ENCODE measurements at places on chromosomes 16 and 17. TPM values are rescaled to one million over a fixed set of nuclear protein-coding genes. Genes with fewer than 3 reads are reported as not detected.
A peak's percentile ranks its signal among the peaks of the same experiment; 100 is the strongest.

GRCh38 chr16:70730944-70731343 lies 45.1 kb upstream of the MTSS2 start:
- H3K4me3 ChIP-seq, result no peak overlapping the region
- peaks cover 16% of the 10 kb centered on the region for H3K4me1 ChIP-seq
- H3K36me3 ChIP-seq, result no peaks in the 10 kb centered on the region
- H3K27me3 ChIP-seq, result no peaks in the 10 kb centered on the region
- no peak overlapping the region for H3K27ac ChIP-seq

- DNase-seq, result no peak
- no peaks in the 10 kb centered on the region for H3K4me1 ChIP-seq
- no peaks in the 10 kb centered on the region for H3K36me3 ChIP-seq
- H3K4me3 ChIP-seq, result no peak overlapping the region
Observed at GRCh38 chr16:78552106-78552675, 452.7 kb downstream of the WWOX start.

- no peaks in the 10 kb centered on the region for H3K27me3 ChIP-seq
- H3K4me1 ChIP-seq, result no peaks in the 10 kb centered on the region
- H3K4me3 ChIP-seq, result no peak overlapping the region
Observed at GRCh38 chr16:84446596-84447392, 57.7 kb downstream of the MEAK7 start.

DNA sequence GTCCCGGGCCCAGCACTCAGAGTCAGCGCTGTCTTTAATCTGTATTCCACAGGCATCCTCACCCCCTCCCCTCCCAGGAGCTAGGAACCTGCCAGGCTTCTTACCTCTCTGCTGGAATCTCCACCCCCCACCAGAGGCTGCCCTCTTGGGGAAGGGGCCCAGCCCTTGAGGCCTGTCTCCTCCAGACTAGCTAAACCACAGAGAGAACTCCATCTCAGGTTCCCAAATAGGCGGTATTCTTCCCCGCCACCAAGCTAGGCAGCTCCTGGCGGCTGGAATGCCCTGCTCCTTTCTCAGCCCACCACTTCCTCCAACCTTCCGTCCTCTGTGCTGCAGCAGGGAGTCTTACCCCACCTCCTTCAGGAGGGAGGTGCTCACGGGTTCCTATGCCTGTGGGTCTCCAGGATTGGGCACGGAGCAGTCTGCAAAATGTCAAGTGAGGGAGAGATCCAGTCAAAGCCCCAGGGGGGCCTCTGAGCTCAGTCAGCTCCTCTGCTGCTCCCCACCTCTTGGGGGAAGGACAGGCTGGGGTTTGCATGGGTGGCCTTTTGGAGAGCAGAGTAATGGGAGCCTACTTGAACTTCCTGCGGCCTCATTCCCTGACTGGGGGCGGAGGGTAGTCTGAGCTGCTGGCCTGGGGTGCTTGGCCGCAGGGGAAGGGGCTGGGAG lies 55.7 kb downstream of the SREBF1 start:
- H3K4me1 ChIP-seq, result peaks cover 32% of the 10 kb centered on the region
- peak overlapping the region; percentile 50 for H3K4me3 ChIP-seq
- no peaks in the 10 kb centered on the region for H3K36me3 ChIP-seq
- H3K27ac ChIP-seq, result peak overlapping the region; percentile 56
- DNase-seq, result peak; percentile 72

DNA sequence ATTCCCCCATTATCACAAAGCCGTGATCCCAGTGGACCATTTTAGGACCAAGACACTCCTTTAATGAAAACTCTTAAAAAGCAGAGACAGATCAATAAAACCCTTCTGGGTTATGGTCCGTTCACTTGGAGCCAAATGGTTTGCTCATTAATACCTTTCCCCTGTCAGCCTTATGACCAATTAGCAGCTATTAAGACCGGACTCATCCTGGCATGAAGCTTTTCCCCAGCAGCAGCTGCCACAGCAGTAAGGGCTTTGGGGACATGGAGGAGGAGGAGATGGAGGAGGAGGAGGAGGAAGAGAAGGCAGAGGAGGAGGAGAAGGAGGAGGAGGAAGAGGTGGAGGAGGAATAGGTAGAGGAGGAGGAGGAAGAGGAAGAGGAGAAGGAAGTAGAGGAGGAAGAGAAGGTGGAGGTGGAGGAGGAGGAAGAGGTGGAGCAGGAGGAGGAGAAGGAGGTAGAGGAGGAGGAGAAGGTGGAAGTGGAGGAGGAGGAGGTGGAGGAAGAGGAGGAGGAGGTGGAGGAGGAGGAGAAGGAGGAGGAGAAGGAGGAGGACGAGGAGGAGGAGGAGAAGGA lies 50.1 kb upstream of the IRX3 start:
- H3K36me3 ChIP-seq, result no peaks in the 10 kb centered on the region
- no peak overlapping the region for H3K27ac ChIP-seq
- H3K27me3 ChIP-seq, result no peaks in the 10 kb centered on the region
- H3K4me1 ChIP-seq, result no peaks in the 10 kb centered on the region
- H3K4me3 ChIP-seq, result no peak overlapping the region

GRCh38 chr17:45828582-45829133 lies 16.0 kb upstream of the SPPL2C start:
- DNase-seq, result no peak
- no peak overlapping the region for H3K27ac ChIP-seq
- no peaks in the 10 kb centered on the region for H3K36me3 ChIP-seq
- no peaks in the 10 kb centered on the region for H3K4me1 ChIP-seq
- no peak overlapping the region for H3K4me3 ChIP-seq

DNA sequence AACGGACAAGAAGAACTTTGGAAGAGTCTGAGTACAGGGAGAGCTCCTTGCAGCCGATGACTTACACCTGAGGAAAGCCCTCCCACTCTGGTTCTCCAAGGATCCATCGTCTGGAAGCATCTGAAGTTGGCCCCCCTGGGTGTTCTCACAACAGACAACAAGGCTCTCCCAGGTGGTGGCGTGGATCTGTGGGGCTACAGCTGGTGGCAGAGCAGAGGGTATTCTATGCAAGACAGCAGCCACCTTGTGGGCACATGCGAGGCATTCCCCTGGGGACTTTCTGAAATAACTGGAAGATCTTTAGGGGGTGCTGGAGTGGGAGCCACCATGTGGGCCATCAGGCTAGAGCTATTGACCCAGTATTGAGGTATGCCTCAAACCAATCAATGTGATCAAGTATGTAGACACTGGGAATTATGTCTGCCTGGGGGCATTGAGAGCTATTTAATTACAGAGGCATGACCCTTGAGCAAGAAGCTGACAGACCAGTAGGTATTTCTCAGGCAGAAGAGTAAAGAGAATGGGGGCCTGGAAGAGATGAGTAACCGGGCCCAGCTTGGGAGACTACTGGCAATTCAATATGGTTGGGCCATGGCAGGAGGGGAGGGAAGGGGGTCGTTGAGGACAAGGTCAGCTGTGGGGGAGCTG lies 6.9 kb upstream of the KRT19 start:
- peaks cover 1% of the 10 kb centered on the region for H3K4me1 ChIP-seq
- no peaks in the 10 kb centered on the region for H3K36me3 ChIP-seq

- no peaks in the 10 kb centered on the region for H3K27me3 ChIP-seq
- H3K27ac ChIP-seq, result no peak overlapping the region
- H3K36me3 ChIP-seq, result no peaks in the 10 kb centered on the region
- DNase-seq, result no peak
- no peaks in the 10 kb centered on the region for H3K4me1 ChIP-seq
Observed at GRCh38 chr16:29028457-29029167, 43.8 kb downstream of the LAT start.

DNA sequence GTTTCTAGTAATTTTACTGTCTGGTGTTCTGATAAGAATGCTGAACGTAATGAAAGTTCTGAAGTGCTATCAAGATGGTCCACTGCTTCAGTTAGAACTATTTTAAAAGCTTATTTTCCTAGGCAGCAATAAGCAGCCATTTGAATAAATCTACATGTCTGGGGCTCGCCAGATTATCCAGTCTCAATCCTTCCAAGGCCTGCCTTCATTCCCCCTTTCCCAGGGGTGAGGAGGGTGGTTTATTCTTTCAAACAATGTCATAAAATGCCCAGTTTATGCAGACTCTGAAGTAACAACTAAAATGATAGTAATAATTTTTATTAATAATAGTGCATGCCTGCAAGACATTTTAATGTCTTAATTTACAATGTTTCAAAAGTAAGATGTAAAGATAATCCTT lies 2.4 kb downstream of the CDH11 start:
- no peak overlapping the region for H3K27ac ChIP-seq
- peak overlapping the region; percentile 59 for H3K4me3 ChIP-seq
- H3K4me1 ChIP-seq, result peaks cover 5% of the 10 kb centered on the region
- no peaks in the 10 kb centered on the region for H3K27me3 ChIP-seq
- H3K36me3 ChIP-seq, result no peaks in the 10 kb centered on the region
- DNase-seq, result no peak

DNA sequence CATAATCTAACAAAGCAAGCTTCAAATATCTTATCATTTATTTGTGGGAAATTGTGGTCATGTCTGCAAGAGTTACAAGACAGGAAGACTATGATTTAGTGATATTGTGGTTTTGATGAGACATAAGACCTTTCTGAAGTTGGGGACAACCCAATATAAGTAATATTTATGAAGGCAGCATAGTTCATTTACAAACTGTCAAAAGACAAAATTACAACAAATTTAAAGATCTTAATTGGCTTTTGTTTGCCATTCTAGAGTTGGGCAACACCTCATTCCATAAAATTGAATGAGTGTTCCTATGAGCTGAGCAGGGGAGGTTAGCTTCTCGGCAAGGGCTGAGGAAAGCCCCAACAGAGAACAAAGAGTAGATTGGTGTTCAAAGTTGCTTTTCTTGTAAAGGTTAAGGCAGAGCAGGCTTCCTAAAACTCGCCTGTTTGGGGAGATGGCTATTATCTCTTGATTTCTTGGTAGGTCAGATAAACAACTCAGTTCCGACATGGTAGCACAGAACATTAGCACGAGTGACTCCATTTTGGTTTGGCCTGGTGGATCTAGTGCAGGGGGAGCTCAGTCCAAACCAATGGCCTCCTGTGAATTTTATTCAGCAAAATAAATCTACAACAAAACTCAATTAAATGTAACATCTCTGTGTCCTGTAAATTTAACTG lies 10.9 kb upstream of the MMD start:
- DNase-seq, result no peak
- no peak overlapping the region for H3K27ac ChIP-seq
- no peaks in the 10 kb centered on the region for H3K36me3 ChIP-seq
- H3K4me1 ChIP-seq, result no peaks in the 10 kb centered on the region
- H3K27me3 ChIP-seq, result no peaks in the 10 kb centered on the region

GRCh38 chr16:82979406-82980111 lies 352.8 kb downstream of the CDH13 start:
- DNase-seq, result no peak
- H3K27me3 ChIP-seq, result no peaks in the 10 kb centered on the region
- no peak overlapping the region for H3K4me3 ChIP-seq

DNA sequence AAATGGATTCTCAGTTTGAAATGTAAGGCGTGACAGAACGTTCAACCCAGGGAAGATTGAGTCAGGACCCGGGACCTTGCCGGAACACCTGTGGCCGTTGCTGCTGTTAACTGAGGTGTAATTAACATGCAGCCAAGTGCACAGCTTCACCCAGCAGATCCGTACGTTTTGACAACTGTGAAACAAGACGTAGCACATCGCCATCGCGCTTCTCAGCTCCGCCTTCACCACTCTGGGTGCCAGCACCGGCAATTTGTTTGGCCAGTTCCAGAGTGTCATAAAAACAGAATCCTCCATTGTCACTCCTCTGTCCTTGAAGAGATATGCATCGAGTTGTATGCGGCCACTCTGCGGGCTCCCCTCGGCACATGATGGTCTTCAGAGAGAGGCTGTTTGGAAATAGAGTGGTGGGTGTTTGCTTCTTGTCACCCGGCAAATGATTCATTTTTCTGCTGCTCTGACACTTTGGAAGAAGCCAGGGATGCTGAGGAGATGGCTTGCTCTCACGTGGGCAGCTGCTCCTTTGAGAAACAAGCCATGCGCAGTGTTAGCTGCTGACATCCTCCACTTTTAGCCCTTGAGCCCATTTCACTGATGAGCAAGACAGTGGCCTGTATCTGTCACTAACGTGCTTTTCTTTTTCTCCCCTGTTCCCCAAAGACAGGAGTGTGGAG lies 22.6 kb downstream of the NAA60 start:
- no peak overlapping the region for H3K4me3 ChIP-seq
- no peak for DNase-seq
- peaks cover 7% of the 10 kb centered on the region for H3K4me1 ChIP-seq
- H3K27ac ChIP-seq, result no peak overlapping the region

GRCh38 chr17:79097226-79098055 lies 22.8 kb downstream of the ENGASE start:
- H3K27me3 ChIP-seq, result no peaks in the 10 kb centered on the region
- no peak overlapping the region for H3K27ac ChIP-seq
- no peak for DNase-seq
- H3K36me3 ChIP-seq, result no peaks in the 10 kb centered on the region
- H3K4me1 ChIP-seq, result no peaks in the 10 kb centered on the region
- no peak overlapping the region for H3K4me3 ChIP-seq

GRCh38 chr16:70267516-70267915 lies 15.8 kb upstream of the EXOSC6 start:
- H3K36me3 ChIP-seq, result no peaks in the 10 kb centered on the region
- no peak for DNase-seq
- no peak overlapping the region for H3K27ac ChIP-seq

DNA sequence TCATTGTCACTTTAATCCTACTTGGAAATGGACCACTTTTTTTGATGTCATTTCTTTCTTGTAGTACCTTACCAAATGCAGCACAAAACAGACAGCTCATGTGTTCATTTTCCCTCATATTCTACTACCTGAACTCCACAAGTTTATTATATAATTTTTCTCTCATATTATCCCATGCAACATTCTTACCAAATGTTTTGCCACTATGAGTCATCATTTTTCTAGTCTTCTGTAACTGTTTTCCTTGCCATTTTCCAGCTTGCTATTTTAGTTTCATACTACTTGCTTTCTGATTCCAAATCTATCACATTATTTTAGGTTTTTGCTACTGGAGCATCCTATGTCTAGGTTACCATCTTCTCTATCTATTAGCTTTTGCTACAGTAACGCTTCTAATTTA lies 332.7 kb downstream of the ZFHX3 start:
- H3K36me3 ChIP-seq, result no peaks in the 10 kb centered on the region
- H3K4me1 ChIP-seq, result no peaks in the 10 kb centered on the region
- no peak for DNase-seq
- H3K27ac ChIP-seq, result no peak overlapping the region
- H3K27me3 ChIP-seq, result no peaks in the 10 kb centered on the region

- peaks cover 6% of the 10 kb centered on the region for H3K4me1 ChIP-seq
- no peaks in the 10 kb centered on the region for H3K36me3 ChIP-seq
- DNase-seq, result no peak
- no peak overlapping the region for H3K27ac ChIP-seq
Observed at GRCh38 chr17:80284631-80285030, 24.0 kb downstream of the RNF213 start.

CCL7 gene
- total RNA-seq, result not detected

KRTAP9-8 gene
- not detected for total RNA-seq
